Naive thymus-derived CD4-positive, alpha-beta T cell (primary cell): ENCODE measurements at places on chromosomes 5 and 9. TPM values are rescaled to one million over a fixed set of nuclear protein-coding genes. Genes with fewer than 3 reads are reported as not detected.

Gene PCDHGA7
- not detected for total RNA-seq

Gene MYMK
- not detected for total RNA-seq

DNA sequence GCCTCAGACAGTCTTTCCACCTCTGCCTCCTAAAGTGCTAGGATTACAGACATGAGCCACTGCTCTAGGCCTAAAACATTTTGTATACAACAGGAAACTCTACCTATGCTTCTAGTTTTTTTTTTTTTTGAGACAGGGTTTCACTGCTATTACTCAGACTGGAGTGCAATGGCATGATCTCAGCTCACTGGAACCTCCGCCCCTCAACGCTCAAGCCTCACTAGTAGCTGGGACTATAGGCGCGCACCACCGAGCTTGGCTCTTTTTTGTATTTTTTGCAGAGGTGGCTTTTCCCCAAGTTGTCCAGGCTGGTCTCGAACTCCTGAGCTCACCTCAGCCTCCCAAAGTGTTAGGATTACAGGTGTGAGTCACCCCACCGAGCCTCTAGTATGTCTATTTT is 5.4 kb downstream of the HSPA9 start:
- no peak for DNase-seq

DNA sequence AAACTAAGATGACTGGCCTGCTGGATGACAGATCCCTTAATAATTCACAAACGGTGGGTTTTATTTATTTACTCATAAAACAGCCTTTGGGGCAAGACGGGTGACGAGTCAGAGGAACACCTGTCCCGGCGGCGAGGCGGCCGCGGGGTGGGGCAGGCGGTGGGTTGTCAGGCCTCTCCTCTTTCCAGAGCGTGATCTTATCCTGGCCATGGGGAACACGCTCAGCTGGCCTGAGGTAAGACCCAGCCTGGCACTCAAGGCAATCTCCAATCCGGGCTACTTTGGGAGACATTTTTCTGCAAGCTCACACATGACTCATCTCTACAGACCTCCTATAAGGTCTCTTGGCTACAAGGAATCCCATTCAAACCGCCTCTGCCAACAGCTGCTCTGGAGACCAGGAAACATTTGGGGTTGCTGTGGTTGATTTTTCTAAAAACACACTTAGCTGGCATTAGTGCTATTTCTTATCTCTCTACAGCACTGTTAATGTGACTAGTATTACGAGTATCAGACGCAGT is 6.3 kb downstream of the RAPGEF1 start:
- DNase-seq: no peak

GRCh38 chr9:121906074-121906870 is 186.8 kb downstream of the TTLL11 start:
- no peak for DNase-seq

GRCh38 chr5:88657906-88658775 is 224.8 kb downstream of the MEF2C start:
- DNase-seq: no peak

- no peak for DNase-seq
Measured at GRCh38 chr5:89065919-89066318, 182.9 kb upstream of the MEF2C start.

GRCh38 chr5:160369990-160370712 is at the start of gene C1QTNF2:
C1QTNF2 (minus strand) TSS chr5:160370626; CDS start chr5:160355011, 15,615 bp downstream.
- DNase-seq: no peak
